Common myeloid progenitor, CD34-positive (primary cell): ENCODE measurements at places on chromosomes 6 and 20.
A peak's percentile ranks its signal among the peaks of the same experiment; 100 is the strongest.

- no peak for DNase-seq
Observed at GRCh38 chr6:122969999-122970533, 26.0 kb upstream of the CLVS2 start.

DNA sequence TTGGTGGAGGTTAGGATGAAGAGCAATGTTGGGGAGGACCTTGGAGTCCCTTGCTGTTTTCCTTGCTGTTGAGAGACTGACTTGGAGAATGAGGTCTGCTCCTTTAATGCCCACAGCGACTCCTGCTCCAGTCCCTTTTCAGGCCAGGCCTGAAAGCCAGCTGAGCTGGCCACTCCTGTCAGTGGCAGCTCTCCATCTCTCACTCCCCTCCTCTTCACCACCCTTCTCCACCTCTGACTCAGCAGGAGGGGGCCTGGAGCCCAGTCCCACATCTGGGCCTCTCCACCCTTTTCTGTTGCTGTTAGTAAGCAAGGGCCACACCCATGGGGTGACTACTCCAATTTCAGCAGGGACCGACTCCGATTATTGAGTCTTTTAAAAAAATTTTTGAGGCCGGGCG, 2.2 kb downstream of the SNX21 start:
- DNase-seq: no peak

DNA sequence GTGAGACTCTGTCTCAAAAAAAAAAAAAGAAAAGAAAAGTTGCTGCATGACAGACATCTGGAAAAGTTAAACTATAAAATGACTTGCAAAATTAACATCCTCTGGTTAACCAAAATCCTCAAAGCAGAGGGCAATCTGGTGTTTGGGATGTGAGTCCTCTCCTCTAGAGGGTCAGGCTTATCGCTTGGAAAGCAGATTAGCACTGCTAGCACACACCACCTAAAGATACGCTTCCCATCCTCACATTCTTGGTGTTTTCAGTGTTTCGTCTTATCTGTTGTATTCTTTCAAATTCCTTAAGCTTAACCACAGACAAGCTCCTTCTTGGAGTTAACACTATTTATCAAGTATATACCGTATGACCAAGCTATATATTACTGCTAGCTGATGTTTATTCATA, 198.0 kb downstream of the SOX4 start:
- peak; percentile 79 for DNase-seq

GRCh38 chr6:137823826-137824555, 43.1 kb upstream of the TNFAIP3 start:
- peak; percentile 92 for DNase-seq

- no peak for DNase-seq
Observed at GRCh38 chr20:42361402-42361970, 743.3 kb upstream of the CHD6 start.

- no peak for DNase-seq
Observed at GRCh38 chr6:100879317-100879716, 1.8 kb downstream of the ASCC3 start.

DNA sequence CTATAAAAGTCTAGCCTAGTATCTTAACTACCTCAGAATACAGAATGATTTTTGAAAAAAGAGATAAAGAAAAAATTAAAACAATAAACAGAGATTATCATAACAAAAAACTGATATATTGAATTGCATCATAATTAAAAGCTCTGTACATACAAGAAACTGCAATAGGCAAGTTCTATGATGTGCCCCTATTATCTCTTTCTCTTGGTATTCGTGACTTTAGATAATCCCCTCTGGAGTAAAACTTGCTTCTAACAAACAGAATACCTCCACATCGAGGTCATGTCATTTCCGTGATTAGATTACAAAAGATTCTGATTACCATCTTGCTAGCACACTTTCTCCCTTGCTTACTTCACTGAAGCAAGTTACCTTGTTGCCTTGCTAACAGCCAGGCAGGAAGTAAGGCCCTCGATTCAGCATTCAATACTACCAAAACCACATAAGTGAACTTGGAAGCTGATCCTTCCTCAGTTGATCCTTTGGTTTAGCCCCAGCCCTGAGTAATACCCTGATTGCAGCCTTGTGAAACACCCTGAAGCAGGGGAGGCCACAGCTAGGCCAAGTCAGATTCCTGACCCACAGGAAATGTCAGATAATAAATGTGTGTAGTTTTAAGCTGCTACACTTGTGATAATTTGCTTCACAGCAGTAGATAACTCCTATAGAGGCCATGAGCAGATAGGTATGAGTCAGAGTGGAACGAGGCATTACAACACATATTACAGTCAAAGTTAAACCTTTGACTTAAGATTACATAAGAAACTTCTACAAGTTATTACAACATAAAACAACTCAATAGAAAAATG, 53.7 kb upstream of the TMX4 start:
- no peak for DNase-seq

- DNase-seq: no peak
Observed at GRCh38 chr20:9617940-9618339, 103.5 kb downstream of the LAMP5 start.

GRCh38 chr6:156396068-156396771, 381.0 kb upstream of the ARID1B start:
- no peak for DNase-seq

GRCh38 chr6:90168693-90169131, 127.9 kb downstream of the BACH2 start:
- DNase-seq: no peak
